Erythroblast (primary cell): ENCODE measurements at places on chromosomes 11 and 22.

DNA sequence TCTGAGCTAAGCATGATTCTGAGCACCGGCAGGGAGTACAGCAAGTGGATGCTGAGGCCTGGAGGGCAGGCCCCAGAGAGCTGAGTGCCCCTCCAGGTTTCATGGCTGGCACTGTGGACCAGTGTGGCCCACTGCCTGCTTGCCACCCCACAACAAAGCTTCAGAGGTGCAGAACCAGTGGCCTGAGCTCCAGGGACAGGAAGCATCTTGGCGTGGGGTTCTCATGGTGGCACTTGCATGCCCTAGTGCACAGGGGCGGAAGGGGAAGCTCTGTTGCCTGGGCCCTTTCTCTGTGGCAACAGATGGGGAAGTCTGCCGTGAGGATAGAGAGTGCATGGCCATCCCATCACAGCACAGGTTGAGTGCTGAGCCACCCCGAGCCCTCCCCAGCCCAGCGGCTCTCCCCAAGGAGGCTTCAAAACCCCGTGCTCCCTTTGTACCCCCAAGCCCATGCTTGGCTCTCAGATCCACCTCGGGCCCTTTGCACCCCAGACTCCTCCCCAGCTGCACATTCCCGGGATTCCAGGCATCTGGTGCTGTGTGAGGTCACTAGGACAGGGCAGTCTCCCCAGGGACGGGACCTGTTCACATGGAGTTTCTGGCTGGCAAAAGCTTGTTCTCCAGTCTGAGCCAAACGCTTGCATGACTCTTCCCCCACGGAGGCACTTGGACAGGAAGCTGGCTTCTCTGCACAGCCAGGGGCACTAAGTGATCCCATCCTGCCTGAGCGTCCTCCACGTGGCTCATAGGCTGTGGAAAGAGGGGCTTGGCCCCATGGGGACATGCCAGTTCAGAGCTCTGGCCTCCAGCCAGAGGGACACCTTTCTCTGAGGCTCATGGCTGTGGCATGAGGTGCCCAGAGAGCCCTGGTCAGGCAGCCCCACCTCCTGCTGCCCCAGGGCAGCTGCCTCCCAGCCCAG is 4.2 kb downstream of the SLC25A1 start:
- no peak for DNase-seq

DNA sequence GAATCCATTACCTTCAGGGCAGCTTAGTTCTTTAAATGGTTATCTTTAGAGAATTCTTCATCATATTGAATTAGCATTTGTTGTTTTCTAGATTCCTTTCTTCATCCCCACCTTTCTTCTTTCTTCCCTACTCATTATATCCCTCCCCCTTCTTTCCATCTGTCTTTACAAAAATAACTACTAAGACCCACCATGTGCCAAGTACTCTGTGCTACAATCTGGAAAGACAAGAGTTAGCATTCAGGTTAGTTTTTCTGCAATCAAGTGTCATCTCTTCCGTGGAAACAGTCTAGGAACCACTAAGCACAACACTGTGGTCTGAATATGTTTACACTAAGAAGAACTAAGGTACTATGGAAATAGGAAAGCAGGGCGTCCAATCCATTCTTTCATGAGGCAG is 897.4 kb upstream of the TENM4 start:
- no peak for DNase-seq

GRCh38 chr11:124970925-124971324 is 16.9 kb downstream of the CCDC15 start:
- peak; percentile 13 for DNase-seq

DNA sequence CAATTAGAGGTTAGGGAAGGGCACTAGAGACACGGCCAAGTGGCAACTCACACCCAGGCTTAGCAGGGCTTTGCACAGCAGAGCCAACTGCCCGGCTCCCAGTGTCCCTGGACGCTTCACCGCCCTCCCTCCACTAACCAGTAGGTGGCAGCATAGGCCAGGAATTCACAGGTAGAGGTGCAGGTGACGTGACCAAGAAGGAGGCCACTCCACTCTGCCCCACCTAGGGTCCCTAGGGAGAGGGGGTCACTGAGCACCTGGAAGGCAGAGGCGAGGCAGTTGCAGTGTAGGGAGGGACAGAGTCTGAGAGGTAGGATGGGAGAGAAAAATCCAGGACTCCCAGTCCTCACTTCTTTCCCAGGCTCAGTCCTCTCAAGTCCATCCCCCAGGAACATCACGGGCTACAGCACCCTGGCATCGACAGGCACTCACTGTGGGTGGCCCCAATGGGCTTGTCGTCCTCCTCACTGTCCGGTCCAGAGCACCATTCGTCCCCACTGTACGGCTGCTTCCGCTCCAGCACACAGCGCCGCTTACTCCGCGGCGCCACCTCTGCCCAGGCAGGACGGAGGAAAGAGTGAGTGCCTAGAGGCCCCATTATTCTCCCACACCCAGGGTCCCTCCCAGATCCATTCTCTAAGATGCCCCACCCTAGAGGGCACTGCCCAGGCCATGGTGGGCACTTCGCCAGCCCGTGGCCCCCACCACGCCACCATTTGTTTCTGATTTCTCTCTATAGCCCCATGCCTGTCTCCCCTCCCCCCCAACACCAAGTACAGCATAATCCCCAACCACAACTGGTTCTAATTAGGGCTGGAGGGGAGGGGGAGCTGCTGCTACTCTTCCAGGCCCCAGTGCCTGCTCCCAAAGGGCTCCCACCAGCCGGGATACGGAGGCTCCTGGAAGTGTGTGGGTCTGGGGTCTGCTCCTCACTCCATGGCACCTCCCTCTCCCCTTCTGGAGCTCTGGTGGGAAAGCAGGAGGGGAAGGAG is 18.4 kb downstream of the BCL9L start:
- peak; percentile 77 for DNase-seq

- no peak for DNase-seq
These were observed 1232.5 kb upstream of the RAG2 start for GRCh38 chr11:37830529-37830928.

- DNase-seq: no peak
These were observed 64.9 kb downstream of the NECTIN1 start for GRCh38 chr11:119664063-119664572.

DNA sequence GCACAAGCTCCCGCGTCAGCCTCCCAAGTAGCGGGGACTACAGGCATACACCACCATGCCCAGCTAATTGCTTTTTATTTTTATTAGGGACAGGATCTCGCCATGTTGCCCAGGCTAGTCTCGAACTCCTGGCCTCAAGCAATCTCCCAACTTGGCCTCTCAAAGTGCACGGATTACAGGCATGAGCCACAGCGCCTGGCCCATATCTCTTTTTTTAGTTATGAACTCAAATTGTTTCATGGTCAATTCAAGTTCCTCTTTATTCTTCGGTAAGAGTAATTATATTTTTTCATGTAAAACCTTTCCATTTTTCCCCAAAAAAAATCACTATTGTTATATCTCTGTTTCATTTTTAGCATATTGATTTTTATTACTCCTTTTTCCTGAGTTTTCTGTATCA is 25.5 kb downstream of the FCHSD2 start:
- DNase-seq: no peak

DNA sequence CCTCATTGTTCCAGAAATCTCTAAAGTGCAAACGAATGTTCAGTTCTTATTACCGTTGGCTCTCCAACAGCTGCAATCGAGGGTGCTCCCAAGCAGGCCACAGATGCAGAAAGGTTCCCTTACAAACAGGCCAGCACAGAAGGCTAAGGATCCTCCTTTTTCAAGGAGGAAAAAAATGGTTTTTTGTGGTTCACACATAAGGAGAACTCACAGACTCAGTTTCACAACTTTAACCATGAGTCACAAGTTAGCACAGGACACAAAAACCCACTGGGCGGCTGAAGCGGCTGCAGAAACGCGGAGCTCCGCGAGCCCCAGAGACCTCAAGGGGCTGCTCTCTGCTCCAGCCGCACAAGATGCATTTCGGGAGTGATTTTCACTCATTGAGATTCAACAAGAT is 98.2 kb upstream of the PRR5 start:
- DNase-seq: no peak

DNA sequence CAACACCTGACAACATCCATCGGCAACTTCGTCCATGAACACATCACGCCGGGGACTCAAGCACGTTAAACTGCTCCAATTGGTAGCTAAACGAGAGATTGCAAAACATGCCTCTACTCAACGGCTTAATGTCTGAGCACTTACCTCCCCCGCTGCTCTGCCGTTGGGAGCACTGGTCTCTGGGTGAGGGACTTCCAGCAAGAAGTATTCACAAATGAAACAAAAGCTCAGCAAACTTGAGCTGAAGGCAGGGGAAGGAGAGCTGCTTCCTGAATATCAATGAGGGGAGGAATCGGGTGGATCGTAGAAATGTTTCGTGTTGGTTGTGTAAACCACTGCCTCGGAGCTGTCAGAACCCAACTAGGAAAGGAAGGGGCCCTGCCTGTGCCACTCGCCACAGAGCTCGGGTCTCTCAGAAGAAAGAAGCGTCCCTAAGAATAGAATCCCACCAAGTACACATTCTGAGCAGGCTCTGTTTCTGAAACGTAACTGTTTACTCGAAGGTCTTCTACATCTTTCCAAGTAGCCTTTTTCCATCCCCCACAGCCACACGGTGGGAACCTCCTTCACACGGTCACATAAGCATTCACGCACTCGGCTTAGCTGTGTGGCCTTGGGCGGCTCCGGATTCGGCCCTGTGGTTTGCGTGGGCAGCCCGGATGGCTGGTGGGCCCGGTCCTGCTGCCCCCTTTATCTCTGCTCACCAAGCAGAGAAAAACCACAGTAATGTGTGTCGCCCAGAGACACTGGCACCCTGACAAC is at the start of gene MLC1:
Gene MLC1 (minus strand): TSS at position 216 of the 762 bp plus-strand sequence. CDS start 524 bp downstream, outside the sequence.
- peak; percentile 59 for DNase-seq

GRCh38 chr22:20526628-20527355 is 19.4 kb downstream of the MED15 start:
- no peak for DNase-seq

DNA sequence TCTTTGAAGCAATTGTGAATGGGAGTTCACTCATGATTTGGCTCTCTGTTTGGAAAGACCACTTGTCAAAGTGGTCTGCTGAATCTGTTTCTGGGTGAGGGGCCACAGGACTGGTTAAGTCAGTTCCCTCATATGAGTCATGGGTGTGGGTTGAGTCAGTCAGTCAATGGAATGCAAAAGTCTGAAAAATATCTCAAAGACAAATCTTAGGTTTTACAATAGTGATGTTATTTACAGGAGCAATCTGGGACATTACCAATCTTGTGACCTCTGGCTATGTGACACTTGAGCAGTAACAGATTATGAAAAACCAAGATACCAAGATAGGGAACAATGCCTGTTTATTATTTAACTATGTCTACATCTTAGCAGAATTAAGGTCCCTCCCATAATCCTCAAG is 311.6 kb downstream of the AASDHPPT start:
- DNase-seq: no peak

GRCh38 chr22:23834793-23835483 is 3.9 kb downstream of the DERL3 start:
- no peak for DNase-seq

- no peak for DNase-seq
These were observed 46.5 kb upstream of the CCND1 start for GRCh38 chr11:69594481-69594880.

DNA sequence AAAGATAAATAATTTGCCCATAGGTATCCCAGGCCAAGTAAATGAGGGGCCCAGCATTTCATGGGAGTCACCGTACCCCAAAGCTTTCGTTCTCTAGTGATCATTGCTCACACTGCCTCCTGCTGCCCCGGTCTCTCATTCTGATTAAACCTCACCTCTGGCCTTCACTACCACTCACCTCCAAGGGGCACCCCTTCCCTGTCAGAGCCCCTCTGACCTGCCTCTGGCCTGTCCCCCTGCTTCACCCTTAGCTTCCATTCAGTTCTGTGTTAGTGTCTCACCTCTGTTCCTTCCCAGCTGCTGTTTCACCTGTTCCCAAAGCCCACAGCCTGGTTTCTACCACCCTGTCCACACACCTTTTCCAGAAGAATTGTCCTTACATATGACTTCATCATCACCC is 150.3 kb upstream of the E2F8 start:
- no peak for DNase-seq

GRCh38 chr22:19068784-19069271 is 53.4 kb downstream of the DGCR2 start:
- DNase-seq: no peak

GRCh38 chr11:84322211-84322610 is 1036.0 kb upstream of the CCDC90B start:
- no peak for DNase-seq
